ENCODE measurements at places on chromosomes 7 and 10.

- DNase-seq = no peak
These were observed 249.8 kb downstream of the TRIL start for GRCh38 chr7:28708033-28708951.

DNA sequence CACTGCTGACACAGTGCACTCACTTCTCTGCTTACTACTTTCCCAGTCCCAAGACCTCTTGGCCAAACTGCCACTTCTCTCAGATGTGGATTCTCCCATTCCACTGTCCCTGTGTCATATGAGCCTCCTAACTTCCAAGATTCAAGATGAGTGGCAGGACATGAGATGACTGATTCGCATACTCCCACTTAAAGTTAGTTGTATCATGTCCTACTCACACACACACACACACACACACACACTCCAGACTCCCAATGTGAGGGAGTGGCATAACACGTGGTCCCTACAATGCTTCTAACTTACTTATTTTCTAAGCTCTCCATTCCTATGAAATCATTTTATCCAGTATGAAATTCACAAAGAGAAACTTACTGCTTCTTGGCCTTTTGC is 67.0 kb upstream of the CAV2 start:
- no peak for DNase-seq

GRCh38 chr7:142876991-142877910 is 8.3 kb downstream of the TRPV6 start:
- DNase-seq = no peak

DNA sequence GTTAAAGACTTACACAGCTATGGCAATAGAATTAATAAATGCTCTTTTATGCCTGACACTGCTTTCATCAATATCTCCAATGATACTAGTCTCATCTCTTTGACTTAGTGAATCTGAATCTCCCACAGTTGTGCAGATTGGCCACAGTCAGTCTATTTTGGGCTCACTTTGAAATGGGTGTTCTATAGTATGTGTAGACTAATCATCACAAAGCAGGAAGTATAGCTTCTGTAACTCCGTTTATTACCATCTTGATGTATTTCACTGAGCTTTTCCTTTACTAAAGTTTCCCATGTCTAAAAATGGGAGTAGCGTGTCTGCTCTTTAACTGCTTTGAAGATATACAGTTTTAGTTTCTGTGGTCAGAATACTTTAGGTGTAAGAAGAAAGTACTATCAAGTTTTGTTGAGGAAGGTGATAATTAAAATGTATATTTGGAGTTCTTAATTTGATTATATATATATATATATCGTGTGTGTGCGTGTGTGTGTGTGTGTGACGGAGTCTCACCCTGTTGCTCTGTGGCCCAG is 70.1 kb downstream of the ST7 start:
- no peak for DNase-seq

DNA sequence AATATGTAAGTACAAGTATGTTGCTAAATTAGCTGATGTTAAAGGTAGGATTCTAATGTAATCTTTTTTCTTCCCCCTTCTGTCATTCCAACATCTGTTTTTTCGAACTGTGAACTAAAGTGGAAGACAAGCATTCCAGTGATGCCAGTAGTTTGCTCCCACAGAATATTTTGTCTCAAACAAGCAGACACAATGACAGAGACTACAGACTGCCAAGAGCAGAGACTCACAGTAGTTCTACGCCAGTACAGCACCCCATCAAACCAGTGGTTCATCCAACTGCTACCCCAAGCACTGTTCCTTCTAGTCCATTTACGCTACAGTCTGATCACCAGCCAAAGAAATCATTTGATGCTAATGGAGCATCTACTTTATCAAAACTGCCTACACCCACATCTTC is 62.7 kb downstream of the WAC start:
- DNase-seq = peak; percentile 5

- DNase-seq = peak; percentile 56
These were observed 29.8 kb downstream of the DIP2C start for GRCh38 chr10:659688-660141.

DNA sequence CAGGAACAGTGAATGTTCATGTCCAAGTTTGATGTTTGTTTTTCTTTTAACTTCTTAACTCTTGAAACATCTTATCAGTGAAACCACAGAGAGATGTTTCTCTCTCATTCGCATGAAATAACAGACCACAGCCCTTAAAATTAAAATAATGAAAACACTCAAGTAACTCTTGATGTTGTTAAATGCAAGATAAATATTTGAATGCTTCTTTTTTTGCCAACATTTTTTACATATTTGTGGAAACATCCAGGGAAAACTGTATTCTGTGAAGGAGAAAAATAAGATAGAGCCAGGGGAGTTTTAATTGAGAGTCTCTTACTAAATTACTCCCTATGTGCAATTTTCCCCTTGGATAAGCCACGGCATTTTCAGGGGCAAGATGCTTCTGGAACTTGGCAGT is 361.8 kb upstream of the MGMT start:
- DNase-seq = no peak

GRCh38 chr7:105974471-105974870 is 11.4 kb downstream of the CDHR3 start:
- no peak for DNase-seq

- no peak for DNase-seq
These were observed 62.1 kb downstream of the CUX1 start for GRCh38 chr7:101879565-101879964.

GRCh38 chr7:27518561-27519350 is 143.9 kb downstream of the HIBADH start:
- DNase-seq = no peak

- DNase-seq = no peak
These were observed 34.4 kb downstream of the HECTD2 start for GRCh38 chr10:91444211-91445182.

DNA sequence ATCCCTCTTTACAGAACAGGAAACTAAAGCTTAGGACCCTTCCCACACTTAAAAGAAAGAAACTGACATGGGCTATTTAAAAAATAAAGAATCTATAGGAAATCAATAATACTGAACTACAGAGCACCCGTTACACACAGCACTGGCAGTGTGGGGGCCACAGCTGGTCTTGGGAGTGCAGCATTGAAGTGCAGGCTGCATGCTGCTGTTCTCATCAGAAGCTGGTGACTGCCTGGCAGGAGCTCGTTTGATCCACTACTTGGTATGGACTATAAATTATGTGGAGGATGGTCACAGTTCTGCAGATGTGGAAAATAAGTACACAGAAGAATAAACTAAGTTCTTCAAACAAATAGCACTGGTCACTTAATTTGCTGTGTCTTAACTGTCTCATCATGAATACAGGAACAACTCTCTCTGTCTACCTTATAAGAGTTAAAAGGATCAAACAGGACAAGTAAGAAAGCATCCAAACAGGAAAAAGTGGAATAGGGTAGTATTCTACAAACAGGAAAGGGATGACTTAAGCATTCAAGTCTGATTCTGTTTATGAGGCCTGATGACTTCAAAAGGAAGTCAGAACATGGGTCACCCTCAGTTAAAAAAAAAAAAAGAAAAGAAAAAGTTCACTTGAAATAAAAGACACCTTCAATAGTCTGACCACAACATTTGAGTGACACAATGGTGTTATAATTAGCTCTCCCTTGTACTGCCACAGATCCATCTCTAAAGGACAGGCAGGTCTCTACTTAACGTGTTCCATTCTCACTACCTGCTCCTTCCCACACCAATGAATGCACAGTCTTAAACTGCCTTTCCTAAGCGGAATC is 21.0 kb downstream of the DOCK4 start:
- no peak for DNase-seq

DNA sequence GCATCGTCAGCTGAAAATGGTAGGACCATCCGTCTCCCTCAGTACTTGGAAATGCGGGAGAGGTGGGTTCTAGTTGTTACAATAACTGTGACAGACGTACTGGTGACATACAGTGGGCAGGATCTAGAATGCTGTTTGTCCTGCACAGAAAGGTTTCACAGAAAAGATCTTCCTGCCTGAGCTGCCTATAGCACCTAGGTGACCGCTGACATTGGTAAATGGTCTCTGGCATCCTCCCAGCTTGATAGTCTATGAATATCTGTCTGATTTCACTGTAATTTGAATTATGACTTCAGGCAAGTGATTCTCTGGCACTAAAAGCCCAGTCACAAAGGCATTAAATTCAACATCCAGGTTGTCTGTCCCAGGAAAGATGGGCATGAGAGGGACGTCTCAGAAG is 38.2 kb upstream of the CCDC3 start:
- DNase-seq = no peak

- DNase-seq = no peak
These were observed 12.3 kb downstream of the SLC13A4 start for GRCh38 chr7:135715673-135716072.

GRCh38 chr10:88114368-88114767 is 250.9 kb downstream of the PTEN start:
- no peak for DNase-seq

- DNase-seq = no peak
These were observed 194.1 kb downstream of the EMX2 start for GRCh38 chr10:117736655-117737054.

- no peak for DNase-seq
These were observed 58.3 kb upstream of the COMTD1 start for GRCh38 chr10:75294031-75294437.

DNA sequence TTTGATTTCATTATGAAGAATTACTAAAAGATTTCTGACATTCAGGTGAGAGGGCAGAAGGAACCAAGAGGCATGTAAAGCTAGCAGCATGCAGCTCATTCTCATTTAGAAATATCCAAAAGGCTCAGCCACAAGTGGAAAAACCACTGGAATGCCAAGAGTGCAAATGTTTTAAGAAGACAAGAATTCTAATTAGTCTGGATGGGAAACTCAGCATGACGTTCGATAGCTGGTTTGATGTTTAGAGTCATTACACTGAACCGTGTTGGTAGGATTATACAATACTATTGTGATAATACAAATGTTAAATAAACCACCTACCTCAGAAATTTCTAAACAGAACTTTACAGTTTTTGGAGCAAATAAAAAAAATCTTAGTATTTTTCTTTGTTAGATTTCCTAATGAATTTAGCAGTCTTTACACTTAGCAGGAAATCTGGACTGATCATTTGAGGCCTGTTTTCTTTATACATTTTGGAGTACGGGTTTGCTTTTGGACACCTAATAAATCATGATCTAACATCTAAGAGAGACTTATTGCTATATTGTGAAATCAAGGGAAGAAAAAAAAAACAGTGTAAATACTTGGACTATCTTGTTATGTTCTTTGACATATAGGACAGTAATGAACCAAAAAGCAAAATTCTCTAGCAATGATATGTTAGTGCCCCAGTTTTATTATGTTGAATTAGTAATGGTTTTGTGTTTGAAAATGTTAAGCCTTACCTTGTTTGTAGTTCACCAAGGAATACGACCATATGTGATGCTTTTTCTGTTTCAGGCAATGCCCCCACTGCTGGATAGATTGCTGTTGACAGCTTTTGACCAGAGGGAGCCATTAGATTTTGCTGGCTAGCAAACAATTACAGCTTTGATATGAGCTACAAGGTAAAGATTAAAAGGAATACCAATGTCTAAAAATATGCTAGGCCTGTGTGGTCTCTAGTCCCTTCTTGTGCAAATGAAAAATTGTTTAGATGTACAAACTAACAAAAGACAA is 354.1 kb upstream of the SEMA3A start:
- DNase-seq = peak; percentile 84

GRCh38 chr7:16727736-16728135 is 25.8 kb upstream of the TSPAN13 start:
- DNase-seq = no peak

DNA sequence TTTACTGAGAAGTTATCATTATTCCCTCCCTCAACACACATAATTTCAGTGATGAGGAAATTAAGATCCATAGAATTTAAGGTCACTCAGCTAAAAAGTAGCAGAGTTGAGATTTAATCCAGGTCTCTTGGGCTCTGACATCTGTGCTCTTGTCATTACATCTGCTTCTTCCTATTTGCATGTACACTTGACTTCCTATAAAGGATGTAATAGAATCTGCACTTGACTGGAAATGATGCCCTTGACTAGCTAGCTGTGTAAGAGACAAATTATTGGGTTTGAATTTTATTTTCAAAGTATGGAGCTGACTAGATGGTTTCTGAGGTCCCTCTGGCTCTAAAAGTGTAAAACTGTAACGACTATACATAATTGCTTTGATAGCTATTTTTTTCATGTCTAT is 59.5 kb downstream of the AGK start:
- DNase-seq = no peak

- no peak for DNase-seq
These were observed 304.9 kb downstream of the SUGCT start for GRCh38 chr7:40439686-40440085.

DNA sequence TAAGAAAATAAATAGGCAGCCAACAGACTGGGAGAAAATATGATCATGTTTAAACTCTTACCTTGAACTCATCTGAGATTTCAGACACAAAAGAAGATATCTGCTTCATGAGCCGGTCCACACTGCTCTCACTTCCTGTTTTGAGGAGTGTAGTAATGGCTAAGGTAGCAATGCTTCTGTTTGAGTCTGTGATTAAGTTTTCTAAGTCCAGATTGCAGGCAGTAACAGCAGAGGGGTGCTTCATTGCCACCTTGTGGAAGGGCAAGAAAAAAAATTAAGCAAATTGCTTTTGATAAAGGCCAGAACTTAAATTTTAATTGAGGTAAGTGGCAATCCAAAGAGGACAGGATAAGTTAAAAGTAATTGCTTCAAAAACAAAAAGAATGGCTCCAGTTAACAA is 69.1 kb downstream of the MEST start:
- no peak for DNase-seq

DNA sequence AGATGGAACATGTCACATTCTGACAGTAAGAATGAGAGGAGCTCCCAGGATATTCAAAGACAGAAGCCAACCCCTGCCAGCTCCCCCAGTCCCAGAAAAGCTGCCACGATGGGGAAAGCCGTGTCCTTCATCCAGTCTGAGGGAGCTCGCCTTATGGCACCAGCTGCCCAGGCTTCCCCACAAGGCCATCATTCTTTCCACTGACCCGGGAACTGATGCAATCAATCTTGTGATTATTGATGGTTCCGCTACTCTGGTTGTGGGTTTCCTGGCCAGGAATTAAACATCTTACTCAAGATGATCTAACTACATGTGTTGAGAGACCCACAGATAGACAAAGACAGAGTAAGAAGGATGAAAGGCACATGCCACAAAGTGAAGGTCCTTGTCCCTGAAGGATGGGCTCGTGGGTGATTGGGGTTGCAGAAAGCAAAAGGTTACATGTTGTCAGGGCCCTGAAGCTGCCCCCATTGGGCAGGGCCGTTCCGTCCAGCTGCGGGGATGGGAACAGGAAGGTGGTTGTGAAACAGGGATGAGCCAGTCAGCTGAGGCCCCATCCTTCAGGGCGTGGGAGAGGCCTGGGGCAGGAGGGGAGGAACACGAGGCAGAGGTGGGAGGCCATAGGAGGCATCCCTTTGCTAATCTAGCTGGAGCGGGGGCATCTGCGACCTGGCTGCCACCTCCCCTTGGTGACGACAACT is 127.6 kb downstream of the OAT start:
- DNase-seq = no peak

- no peak for DNase-seq
These were observed 10.2 kb upstream of the MACC1 start for GRCh38 chr7:20227291-20227795.

DNA sequence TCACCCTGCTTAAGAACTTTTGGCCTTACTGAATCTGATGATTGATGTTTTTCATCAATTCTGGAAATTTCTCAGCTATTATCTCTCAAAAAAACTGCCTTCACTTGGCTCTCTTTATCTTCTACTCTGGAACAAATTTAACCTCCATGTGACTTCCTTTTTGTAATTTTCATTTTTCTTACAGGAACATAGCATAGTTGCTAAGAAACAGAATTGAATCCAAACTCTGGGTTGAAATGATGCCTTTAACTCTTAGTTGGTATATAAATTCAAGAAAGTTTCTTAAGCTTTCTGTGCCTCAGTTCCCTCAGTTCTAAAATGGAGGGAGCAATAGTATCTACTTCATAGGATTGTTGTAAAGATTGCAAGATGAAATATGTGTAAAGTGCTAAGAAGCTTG is 19.8 kb downstream of the GPR141 start:
- DNase-seq = no peak
